Fibroblast of skin of left quadriceps (primary cell): ENCODE measurements at places on chromosomes 4 and X.

- no peak for DNase-seq
These were observed 62.9 kb upstream of the TXK start for GRCh38 chr4:48196758-48197504.

GRCh38 chr4:184094532-184095159 lies 123.0 kb downstream of the ENPP6 start:
- DNase-seq: no peak

- DNase-seq: no peak
These were observed 209.4 kb upstream of the ANXA3 start for GRCh38 chr4:78342125-78342524.

DNA sequence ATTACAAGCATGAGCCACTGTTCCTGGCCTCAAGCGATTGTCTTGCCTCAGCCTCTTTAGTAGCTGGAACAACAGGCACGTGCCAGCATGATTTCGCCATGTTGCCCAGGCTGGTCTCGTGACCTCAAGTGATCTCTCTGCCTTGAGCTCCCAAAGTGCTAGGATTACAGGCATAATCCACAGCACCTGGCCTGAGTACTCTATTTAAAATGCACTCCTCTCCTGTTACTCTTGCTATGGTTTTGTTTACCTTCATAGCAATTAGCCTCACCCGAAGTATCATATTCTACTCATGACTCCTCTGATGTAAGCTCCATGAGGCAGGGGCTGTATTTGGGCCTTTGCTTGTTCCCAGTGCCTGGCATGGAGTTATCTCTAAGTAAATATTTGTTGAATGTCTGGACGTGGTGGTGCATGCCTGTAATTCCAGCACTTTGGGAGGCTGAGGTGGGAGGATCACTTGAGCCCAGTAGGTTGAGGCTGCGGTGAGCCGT lies 92.5 kb upstream of the SLC34A2 start:
- no peak for DNase-seq

DNA sequence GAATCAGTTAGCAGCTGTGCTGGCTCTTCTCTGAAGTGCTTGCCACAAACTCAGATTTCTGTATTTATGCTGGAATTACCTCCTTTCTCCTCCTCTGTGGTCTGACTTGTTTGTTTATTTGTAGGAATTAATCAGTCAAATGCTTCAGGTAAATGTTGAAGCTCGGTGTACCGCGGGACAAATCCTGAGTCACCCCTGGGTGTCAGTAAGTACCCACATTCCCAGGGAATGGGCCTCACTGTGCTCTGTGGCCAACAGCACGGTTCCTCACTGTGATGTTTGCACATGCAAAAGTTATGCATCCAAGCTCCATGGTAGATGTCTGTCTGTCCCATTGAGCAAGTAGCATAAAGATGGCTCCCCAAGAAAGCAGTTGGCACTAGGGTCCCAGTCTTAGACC lies 169.9 kb downstream of the DCLK2 start:
- DNase-seq: no peak

DNA sequence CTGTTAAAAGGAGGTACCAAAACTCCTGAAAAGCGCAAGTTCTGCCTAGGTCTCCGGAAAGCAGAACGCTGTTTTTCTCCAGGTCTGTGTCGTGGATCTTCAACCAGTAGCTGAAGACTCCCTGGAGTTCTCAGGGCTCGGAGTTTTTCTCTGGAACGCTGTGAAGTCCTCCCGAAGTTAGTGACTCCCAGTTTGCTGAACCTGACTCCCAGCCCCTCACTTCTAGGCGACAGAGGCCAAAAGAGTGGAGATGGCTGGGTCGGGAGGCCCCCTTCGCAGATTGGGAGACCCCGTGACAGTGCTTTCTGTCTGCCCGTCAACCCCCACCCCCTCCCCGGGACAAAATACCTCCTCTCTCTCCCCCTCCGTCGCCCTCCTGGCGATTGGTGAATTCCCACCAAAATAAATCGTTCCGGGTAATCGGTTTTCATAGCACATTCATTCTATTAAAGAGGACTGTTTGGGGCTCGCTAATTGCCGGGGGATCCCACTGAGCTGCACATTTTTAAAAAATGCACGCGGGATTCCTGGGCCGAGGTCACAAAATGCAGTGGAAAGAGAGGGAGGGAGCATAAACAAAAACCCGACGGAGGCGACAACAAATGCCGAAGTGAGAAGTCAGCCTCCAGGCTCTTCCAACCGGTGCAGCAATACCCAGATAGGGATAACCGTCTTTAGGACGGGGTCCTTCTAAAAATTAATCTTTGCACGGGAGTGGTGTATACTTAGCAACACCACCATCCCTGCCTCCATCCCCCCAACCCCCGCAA lies 4.0 kb upstream of the MSX1 start:
- no peak for DNase-seq

DNA sequence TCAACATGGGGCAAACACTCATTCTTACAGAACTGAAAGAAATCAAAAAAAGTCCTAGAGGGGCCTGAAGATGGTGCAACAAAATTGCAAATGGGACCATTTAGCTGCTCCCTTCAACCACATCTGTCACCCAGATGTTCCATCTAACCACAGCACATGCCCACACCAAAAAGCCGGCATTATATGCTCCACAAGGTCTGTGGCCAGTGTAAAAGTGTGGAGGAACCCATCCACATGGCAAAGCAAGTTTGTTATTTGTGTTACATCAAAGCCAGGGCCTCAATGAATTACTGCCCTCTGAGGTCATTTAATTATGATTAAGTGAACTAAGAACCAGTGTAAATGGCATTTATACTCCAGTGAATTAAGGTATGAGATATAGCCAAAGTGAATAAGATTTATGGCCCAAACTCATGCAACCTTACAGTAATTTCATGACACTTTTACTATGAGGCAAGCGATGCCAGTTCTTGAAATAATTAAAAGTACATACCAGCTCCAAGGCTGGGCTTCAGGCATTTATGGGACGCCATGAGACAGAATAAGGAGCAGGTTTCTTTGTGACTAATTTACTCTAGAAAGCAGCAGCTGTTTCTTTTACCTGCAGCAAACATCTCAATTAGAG lies 48.7 kb upstream of the FGF16 start:
- no peak for DNase-seq

- DNase-seq: no peak
These were observed 1500.0 kb downstream of the STIM2 start for GRCh38 chr4:28360681-28361080.

DNA sequence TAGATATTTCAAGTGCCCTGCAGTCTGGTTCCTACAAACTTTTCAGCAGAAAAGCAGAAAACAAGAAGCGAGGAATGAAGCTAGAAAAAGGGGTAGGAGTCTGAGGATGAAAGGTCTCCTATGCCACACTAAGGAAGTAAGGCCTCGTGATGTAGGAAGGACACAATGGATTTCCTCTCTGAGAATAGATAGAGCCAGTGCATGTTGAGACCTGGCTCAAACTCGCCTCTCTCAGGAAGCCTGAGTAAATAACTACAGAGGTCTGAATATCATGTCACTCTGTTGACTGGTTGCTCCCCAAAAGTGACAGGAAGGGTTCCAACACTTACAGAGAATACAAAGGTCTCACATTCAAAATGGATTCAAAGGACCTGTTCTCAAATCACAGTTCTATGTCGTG lies 93.3 kb downstream of the GRIA3 start:
- DNase-seq: no peak

DNA sequence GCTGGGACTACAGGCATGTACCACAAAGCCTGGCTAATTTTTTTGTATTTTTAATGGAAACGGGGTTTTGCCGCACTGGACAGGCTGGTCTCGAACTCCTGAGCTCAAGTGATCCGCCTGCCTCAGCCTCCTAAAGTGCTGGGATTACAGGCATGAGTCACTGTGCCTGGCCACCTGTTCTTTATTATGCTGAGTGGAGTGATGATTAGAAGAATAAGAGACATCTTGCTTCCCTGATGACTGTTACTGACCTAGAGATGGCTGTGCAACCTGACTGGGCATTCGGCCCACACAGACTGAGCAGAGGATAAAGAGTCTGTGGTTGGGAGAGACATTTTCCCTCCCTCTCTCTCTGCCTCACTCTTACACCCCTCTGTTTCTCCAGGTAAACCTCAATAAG lies 56.7 kb downstream of the SPINK2 start:
- peak; percentile 75 for DNase-seq

- no peak for DNase-seq
These were observed 103.7 kb upstream of the MAML3 start for GRCh38 chr4:140257461-140258305.

DNA sequence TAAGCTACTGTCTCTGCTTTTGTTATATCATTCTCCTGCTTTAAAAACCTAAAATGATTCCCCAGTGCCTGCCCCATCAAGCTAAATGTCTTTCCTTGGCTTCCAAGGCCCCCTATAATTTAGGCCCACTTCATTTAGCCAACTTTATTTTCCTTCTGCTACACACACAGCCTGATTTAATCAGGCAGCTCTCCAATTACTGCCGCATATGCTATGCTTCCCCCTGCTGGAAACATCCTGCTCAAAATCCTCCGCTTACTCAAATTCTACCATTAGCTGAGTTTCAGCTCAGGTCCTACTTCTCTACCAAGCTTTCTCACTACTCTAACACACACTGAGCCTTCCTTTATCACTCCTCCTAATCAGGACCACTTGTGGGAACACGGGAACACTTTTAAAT lies 17.0 kb downstream of the LAMP2 start:
- DNase-seq: no peak

DNA sequence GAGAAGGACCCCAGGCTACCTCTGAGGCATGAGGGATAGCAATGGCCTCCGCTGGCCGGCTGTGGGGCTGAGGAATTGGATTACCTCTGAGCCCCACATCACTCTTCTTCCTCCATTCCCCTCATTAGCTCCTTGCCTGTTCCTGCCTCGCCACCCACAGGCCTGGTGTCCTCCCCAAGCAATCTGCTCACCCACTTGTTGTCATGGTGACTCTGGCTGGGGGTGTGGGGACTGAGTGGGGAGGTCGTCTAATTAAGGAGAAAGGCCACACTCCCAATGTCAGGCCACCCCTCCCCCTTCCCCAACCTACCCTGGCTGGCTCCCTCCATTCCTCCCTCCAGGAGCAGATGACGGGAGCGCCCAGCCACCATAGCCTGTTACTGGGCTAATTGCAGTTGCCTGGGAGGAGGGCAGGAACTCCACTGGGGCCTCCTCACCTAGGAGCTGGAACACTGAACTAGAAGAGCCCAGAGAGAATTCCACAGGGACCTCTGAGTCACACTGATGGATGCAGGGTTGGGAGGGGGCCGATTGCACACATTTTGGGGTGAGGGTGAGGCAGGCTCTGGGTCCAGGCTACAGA lies 20.7 kb downstream of the NALF2 start:
- no peak for DNase-seq

- no peak for DNase-seq
These were observed 122.2 kb downstream of the NHS start for GRCh38 chrX:17497193-17497592.

- peak; percentile 7 for DNase-seq
These were observed 20.0 kb downstream of the CLDN22 start for GRCh38 chr4:183300070-183300469.
